Central memory CD8-positive, alpha-beta T cell (primary cell): ENCODE measurements at places on chromosomes 6 and 20.

- no peak for DNase-seq
These were observed 3.4 kb upstream of the SYS1 start for GRCh38 chr20:45359406-45360148.

DNA sequence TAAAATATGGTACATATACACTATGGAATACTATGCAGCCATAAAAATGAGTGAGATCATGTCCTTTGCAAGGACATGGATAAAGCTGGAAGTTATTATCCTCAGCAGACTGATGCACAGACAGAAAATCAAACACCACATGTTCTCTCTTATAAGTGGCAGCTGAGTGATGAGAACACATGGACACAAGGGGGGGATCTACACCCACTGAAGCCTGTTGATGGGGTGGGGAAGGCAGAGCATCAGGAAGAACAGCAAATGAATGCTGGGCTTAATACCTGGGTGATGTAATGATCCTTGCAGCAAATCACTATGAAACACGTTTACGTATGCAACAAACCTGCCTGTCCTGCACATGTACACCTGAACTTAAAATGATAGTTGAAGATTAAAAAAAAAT lies 71.3 kb downstream of the MANEA start:
- DNase-seq, result no peak

DNA sequence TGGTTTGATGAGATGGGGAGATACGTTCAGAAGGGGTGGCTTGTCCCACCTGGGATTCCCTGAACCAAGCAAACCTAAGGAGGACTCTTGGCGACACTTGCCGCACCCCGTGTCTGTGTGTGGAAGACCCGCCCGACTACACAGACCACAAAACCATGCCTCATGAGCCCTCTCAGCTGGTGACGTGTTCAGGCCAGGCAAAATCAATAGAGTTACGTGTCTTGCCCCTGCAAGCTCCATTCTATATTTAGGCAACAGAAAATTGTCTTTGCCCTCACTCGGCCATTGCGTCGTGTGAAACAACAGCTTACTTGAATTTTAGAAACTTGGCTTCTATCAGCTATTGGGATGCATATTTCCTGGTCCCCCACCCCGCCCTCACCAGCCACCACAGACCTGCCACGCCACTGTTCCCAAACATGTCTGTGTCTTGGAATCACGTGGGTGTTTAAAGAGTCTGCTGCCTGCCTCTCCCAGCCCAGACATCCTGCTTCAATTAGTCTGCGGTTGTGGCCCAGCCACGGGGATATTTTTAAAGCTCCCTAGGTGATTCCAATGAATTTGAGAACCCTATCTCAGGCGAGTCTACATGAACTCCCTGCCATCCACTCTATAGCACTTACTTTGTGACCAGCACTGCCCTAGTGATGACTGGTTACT lies 279.2 kb upstream of the EXOC2 start:
- no peak for DNase-seq

- no peak for DNase-seq
These were observed 51.1 kb downstream of the MYLIP start for GRCh38 chr6:16179970-16180431.

DNA sequence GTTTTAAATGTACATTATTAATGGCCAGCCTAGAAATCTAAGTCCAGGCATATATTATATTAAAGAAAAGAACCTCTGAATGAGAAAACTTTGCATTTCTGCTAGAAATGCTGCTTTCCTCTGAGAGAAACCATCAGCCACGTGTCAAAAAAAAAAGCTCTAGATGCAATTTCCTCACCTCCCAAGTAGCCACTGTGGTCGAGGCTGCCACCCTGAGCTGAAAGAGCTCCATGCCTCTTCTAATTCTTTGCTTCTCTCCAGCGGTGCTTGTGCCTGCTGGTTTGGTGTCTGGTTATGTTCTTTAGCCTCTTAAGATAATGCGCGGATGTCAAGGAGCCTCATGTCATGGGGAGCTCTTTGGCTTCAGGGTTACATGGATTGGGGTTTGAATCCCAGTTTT lies 316.0 kb downstream of the TFAP2C start:
- DNase-seq, result no peak

DNA sequence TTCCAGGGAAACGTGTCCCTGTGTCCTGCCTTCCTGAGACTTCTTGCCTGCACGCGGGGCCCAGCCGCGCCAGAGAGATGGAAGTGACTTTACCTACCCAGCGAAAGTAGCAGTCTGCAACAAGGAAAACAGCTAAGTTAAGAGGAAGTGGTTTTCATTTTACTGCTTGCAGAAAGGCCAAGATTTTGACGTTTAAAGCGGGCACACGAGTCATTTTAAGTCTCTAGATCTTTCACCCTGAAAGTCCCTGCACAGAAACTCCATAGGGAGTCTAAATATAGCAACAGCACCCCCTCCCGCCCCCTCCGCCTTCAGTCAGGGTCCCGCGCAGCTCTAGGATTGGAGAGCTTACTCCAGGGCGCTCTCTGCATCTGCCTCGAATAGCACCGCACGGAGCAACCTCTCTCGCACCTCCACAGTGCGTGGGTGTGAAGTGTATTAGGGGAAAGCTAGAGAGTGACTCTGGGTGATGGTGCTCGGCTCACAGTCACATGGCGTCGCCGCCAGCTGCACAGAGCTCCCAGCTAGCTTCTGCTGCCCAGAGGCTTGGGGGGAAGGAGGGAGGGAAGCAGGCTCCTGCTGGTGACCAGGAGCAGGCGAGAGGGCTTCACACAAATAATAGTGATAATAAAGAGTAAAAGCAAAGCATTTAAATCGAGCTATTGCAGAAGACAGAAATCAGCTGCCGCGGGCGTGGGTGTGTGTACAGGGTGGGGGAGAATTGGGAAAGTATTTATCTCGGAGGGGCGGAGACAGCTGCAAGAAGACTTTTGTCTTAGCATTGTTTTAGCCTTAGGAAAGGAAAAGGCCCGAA lies 1.8 kb upstream of the KCNQ5 start:
- DNase-seq, result peak; percentile 30
